ENCODE measurements at places on chromosomes 12 and 14.

DNA sequence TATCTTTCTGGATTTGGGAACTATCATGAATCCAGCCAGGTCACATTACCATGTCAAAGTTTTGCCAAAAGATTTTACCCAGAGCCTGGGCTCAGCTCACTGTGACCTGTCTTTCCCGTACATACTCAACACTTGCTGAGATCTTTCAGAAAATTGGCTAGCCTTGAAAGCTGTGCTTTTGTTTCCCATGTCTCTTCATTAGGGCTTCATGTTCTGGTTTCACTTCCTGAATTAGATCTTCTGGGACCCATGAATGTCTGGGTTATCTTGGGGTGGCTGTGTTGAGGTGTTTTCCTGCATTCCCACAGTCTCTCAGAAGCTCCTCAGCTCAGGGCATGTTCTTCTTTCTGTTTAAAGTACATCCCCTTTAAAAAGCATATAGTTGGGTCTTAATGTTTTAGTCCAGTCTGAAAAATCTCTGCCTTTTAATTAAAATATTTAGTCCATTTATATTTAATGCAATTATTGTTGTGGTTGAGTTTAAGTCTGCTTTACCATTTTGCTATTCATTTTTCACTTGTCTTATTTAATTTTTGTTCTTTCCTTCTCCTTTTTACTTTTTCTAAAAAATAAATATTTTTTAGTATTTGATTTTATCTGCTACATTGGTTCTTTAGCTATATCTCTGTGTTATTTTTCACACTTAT lies 242.7 kb downstream of the VRK1 start:
- no peak for DNase-seq

DNA sequence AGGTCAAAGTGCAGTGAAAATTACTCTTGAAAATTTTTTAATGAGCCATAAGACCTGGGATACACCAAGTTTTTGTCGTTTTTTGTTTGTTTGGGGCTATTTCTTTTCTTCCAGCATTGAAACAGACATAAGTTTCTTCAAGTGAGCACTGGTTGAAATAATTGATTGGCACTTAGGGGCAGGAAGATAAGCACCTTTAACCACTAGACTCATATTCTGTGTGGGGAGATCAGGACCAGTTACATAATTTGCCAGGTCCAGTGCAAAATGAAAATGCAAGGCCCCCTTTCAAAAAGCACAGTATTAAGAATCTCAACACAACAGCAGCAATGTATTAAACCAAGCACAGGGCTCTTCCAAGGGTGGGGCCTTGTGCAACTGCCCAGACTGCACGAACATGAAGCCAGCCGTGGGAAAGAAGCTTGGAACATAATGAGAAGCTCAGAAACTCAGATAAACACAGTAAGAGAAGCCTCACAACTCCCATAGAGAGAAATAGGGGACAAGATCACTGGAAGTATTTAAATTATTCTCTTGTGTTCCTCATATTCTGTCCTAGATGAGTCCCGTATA lies 3.2 kb upstream of the TCP11L2 start:
- DNase-seq = no peak

DNA sequence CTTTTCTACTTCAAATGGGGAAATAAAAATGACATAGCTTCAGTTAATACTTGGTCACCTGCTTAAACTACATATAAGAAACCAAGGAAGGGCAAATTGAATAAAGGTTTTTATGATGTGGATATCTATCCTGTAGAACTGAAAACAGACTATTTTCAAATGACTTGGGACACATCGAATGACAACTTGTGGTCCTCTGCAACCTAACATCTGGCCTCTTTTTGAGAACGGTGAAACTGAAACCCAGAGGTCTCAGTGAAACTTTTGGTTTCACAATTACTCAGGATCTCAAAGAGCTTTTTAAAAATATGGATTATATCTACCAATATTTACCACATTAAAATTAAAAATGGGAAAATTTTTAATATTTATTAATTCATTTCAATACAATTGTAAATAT lies 65.2 kb downstream of the PPP2R5E start:
- peak; percentile 77 for DNase-seq

- no peak for DNase-seq
Observed at GRCh38 chr12:68521321-68521839, 89.3 kb upstream of the RAP1B start.

- no peak for DNase-seq
Observed at GRCh38 chr14:36214476-36215216, 38.1 kb upstream of the PTCSC3 start.
